ENCODE measurements at places on chromosomes 13 and 19.

- DNase-seq, result no peak
Measured at GRCh38 chr13:60109285-60109684, 54.4 kb downstream of the DIAPH3 start.

DNA sequence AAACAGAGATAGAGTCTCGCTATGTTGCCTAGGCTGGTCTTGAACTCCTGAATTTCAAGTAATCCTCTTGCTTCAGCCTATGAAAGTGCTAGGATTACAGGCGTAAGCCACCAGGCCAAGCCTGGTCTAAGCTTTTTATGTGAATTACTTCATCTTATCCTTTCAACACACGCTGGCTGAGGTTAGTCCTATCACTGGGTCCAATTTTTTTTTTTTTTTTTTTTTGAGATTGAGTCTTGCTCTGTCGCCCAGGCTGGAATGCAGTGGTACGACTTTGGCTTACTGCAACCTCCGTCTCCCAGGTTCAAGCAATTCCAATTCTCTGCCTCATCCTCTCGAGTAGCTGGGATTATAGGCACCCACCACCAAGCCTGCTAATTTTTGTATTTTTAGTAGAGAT, 10.4 kb downstream of the MYO1F start:
- DNase-seq, result no peak

DNA sequence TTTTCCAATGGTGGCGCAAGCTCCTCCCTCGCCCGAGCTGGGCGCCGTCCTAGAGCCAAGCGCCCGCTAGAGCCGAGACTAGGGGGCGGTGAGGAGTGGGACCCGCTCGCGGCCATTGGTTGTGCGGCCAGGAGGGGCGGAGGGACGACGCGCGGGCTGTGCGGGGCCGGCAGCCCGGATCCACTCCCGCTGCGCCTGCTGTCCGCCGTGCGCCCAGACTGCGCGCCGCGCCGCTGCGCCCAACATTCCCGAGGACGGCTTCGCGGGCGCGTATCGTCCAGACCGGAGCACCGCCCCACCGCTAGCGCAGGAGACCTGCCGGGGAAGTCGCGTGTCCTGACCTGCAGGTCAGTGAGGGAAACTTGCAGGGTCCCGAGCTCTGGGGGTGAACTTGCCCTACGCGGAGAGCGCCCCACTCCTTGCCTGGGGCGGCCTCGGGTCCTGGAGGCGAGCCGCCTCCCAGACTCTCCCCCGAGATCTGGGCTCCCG, at the start of gene SERTM1:
Gene SERTM1 (plus strand): TSS at position 183 of the 489 bp plus-strand sequence. CDS start 21,059 bp downstream, outside the sequence.
- DNase-seq, result peak; percentile 22

DNA sequence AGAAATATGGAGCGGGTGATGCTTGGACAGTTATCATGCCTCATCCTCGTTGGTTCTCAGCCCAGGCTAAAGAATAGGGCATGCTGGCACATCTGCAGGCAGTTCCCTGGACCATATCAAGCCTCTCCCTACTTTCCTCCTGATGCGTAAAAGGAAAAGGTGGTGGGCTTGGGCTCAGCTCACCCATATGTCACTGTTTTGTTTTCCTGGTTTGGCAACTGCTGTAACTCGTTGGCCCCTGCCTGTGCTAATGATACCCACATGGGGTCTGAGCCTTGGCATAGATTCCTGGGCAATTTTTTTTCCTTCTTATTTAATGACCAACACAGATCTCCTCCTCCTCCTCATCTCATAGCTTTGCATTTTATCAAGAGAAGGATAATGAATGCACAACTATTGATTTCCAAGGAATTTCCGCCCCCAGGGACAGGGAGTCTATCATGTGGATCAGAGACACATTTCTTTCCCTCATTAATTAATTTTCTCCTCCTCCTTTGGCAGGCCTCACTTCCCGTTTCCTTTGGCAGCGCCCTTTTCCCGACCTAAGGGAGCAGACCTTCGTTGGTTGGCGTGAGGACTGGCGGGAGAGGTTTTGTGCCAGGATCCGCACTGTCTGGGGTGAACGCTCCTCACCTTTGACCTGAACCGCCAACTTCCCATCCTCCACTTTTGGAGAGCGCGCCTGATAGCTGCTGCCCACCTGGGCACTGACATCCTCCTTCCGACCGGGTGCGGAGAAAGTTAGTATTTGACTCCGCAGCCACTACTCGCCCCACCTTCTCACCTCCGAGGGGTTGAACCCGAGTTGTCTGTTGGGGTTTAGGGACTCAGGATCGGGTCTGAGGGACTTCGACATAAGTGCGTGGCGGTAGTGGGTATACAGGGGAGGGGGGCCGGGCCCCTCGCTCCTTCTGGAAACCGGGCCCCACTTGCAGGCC, 3.4 kb upstream of the POU4F1 start:
- DNase-seq, result no peak

GRCh38 chr13:29598321-29598720, 2.8 kb upstream of the SLC7A1 start:
- no peak for DNase-seq

DNA sequence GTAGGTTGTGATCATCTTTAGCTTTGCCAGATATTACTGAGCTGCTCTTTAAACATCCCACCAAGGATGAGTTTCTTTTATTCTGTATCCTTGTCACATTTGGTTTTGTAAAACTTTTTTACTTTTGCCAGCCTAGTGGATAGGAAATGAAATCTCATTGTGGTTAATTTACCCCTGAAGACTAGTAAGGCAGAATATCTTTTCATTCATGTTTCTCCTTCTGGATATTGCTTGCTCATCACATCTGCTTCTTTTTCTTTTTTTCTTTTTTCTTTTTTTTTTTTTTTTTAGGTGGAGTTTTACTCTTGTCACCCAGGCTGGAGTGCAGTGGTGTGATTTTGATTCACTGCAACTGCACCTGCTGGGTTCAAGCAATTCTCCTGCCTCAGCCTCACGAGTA, 31.3 kb downstream of the SIPA1L3 start:
- no peak for DNase-seq

- no peak for DNase-seq
Measured at GRCh38 chr13:28442839-28443238, 52.1 kb downstream of the FLT1 start.

GRCh38 chr13:30133996-30134395, 173.4 kb downstream of the KATNAL1 start:
- DNase-seq, result peak; percentile 17

GRCh38 chr13:110305544-110305943, 1.4 kb downstream of the COL4A1 start:
- no peak for DNase-seq

DNA sequence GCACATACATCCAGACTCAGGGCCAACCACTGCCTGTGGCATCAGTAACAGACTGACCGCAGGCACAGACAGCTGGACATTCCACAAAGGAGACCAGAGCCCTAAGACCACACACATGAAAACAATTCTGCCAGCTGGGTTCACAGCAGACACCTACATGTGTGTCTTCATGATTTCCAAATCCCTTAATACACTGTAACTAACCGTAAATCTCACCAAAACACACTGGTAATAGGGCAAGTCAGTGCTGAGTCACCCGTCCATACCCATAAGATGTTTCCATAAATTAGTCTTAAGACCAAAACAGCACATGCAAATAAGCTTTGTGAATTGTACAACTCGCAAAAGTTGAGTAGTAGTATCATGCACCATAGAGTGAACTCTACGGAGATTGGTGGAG, 65.4 kb downstream of the TUBGCP3 start:
- no peak for DNase-seq

DNA sequence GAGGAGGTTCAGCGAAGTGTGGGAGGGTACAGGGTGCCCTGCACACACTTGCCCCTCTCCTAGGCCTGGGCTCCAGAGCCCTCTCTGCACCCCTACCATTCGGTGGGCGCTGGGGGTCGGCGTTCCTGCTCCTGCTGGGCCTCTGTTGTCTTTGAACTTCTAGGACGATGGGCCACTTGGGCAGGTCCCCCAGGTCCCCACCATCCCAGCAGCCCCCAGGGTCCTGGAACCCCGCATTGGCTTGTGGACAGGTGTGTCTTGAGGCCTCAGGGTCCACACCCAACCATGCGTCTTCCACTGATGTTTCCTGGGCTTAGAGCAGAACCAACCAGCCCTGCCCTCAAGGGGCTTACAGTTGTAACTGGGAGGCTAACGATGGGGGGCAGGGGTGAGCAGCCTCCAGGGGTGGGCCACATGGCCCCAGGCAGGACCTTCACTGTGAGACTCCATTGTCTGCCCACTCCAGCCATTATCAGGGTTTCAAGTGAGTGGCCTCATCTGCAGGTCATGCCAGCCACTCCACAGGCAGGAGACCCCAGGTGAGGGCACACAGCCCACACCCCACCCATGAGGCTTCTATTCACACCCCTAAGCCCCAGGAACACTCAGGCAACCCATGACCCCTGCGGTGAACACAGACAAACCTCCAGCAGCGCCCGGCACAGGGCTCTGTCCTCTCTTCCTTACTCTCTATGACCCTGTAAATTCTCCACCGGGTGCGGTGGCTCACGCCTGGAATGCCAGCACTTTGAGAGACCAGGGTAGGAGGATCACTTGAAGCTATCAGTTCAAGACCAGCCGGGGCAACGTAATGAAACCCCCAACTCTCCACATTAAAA, 2.0 kb upstream of the KLF16 start:
- DNase-seq, result no peak

- DNase-seq, result no peak
Measured at GRCh38 chr19:5251096-5252065, 89.2 kb downstream of the PTPRS start.

- no peak for DNase-seq
Measured at GRCh38 chr13:43022934-43023288, 475 bp upstream of the DNAJC15 start.

DNA sequence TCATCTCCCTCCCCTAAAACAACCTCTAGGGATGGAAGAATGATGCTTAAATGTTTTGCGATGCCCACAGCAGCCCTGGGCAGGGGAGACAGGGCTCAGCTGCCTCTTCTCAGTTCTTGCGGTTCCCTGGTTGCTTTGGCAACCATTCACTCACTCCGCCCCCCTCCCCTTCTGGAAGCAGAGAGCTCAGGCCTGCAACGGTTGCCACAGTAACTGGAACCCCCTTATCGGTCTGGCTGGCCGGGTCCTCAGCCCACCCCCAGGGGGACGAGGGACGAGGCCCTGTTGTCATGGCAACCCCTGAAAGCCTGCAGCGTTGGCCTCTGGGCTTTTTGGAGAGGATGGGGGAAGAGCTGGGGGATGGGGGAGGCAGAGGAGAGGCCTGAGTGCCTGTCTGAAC, 19.5 kb downstream of the NOVA2 start:
- DNase-seq, result no peak

GRCh38 chr13:114225610-114226009, 9.1 kb upstream of the CDC16 start:
- no peak for DNase-seq

DNA sequence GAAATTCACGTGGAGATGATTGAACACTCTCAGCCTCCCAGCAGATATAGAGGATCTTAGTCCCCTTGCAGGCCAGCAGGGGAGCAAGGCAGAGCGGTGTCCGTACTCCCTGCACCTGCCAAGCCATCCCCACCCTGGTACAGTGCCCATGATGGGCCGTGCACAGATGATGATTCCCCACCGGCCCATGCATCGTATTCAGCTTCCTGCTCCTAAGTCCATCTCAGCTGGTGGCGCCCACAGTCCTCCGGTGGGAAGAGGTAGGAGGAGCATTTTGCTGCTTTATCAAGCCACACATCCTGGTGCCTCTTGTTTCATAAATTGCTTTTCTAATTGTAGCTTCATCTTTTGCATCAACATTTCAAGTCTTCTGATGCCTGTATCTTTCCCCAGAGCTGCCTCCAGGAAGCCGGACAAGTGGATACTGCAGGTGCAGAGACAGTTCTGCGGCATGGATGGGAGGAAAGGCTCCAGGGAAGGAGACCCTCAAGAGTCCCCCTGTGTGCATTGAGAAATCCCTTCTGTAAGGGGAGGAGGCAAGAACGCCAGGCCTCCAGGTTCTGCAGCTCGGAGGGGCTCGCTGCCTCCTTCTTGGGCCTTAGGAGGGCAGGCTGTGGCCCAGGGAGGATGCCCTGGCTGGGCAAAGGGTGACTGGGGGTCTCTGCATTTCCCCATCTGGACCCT, 55.3 kb downstream of the F2RL3 start:
- no peak for DNase-seq

DNA sequence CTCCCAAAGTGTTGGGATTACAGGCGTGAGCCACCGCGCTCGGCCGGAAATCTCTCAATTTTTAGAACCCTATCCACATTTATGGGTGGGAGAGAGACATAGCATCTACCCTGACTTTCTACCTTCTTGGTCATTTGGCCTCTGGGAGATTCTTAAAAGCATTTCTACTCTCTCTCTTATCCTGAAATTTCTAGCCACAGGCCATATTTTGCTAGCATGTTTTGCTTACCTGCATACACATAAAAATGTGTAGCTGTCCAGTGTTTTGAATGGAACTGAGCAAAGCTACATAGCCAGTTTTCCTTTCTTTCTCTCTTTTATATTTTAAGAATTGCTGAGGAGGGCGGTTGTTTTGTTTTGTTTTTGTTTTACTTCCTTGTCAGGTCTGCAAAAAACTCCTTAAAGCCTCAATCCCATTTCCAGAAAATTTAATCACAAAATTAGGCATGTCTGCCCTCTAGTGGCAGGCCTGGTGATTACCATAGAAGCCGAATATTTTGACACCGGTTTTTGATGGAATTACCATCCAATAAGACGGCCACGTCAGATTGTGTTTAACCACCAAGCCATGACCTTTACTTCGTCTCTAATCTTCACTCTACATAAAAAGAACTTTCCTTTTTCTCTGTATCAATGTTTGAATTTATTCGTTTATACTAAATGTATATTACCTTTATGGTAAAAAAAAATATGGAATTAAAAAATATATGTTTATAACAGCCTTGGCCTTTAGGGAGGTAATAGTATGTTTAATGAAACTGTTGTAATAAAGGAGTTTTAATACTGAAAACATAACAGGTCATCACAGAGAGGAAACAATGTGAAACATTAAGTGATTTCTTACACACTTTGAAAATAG, 34.4 kb upstream of the OXGR1 start:
- DNase-seq, result peak; percentile 64

- no peak for DNase-seq
Measured at GRCh38 chr19:4399812-4400134, 574 bp downstream of the SH3GL1 start.

GRCh38 chr19:39408392-39409207, 2.0 kb downstream of the ZFP36 start:
- no peak for DNase-seq

DNA sequence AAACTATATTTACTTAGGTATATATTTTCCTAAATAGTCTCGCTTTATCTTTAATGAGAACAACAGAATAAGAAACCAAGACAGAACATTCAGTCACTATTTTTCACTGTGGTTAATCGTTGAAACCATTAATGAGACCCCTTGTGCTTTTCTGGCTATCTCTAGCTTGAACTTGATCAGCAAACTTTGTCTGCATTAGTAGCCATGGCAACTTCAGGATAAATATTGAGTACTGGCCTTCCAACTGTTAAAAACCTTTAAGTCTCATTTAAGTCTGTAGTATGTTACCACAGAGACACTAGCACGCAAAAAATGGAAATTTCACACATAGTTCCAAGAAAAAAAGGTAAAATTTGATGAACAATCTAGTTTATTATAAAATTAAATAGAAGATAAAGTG, 946.0 kb downstream of the SLITRK5 start:
- DNase-seq, result no peak

- DNase-seq, result no peak
Measured at GRCh38 chr19:4337906-4338440, 654 bp downstream of the STAP2 start.

- DNase-seq, result no peak
Measured at GRCh38 chr13:32026623-32027022, 5.0 kb upstream of the FRY start.

All from fibroblast of skin of scalp (primary cell).